ENCODE measurements at places on chromosomes 16 and 17.

DNA sequence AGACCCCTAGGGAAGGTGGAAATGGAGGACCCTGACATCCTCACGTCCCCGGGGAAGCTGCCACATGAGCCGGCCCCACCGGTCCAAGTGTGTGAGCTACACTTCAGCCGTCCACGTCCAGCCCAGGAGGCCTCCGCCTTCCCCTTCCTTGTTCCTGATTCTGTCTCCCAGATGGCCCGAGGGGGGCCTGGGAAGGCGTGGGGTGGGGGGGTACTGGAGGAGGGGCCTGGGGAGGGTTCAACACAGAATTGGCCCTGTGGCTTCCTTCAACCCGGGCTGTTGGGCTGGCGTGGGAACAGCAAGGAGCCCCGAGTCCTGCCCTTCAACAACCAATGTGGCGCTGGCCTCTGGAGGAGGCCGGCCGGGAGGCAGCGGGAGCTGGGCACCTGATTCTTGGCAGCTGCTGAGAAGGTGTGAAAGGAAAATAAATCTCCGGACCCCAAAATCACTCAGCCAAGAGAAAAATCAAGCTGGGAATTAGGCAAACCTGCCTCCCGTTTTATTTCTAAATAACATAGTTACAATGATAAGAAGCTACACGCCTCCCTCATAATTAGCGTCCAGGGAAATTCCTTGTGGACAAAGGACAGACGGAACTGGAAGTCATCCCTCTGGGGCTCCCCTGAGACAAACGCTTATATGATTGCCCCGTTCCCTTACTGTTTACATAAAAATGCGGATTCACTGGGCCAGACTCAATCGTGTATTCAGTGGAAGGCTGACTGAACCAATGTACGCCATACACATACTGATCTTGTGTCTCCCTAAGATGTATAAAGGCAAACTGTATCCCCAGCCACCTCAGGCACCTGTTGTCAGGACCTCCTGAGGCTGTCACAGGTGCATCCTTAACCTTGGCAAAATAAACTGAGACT is 1.8 kb upstream of the APRT start:
- DNase-seq: no peak

DNA sequence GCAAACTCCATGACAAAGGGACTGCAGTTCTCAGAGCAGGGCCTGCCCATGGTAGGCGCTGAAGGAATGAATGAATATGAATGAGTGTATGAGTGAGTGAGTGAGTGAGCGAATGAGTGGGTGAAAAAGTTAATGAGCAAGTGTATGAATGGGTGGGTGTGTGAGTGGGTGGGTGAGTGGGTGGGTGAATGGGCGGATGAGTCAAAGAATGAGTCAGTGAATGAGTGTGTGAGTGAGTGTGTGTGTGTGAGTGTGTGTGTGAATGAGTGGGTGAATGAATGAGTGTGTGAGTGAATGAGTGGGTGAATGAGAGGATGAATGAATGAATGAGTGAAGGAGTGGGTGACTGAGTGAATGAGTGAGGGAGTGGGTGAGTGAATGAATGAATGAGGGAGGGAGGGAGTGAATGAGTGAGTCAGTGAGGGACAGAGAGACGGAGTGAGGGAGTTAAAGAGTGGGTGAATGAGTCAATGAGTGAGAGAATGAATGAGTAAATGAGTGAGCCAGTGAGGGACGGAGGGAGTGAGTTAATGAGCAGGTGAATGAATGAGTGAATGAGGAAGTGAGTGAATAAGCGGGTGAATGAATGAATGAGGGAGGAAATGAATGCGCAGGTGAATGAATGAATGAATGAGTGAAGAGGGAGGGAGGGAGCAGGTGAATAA is 11.1 kb upstream of the CHMP6 start:
- DNase-seq: peak; percentile 19

DNA sequence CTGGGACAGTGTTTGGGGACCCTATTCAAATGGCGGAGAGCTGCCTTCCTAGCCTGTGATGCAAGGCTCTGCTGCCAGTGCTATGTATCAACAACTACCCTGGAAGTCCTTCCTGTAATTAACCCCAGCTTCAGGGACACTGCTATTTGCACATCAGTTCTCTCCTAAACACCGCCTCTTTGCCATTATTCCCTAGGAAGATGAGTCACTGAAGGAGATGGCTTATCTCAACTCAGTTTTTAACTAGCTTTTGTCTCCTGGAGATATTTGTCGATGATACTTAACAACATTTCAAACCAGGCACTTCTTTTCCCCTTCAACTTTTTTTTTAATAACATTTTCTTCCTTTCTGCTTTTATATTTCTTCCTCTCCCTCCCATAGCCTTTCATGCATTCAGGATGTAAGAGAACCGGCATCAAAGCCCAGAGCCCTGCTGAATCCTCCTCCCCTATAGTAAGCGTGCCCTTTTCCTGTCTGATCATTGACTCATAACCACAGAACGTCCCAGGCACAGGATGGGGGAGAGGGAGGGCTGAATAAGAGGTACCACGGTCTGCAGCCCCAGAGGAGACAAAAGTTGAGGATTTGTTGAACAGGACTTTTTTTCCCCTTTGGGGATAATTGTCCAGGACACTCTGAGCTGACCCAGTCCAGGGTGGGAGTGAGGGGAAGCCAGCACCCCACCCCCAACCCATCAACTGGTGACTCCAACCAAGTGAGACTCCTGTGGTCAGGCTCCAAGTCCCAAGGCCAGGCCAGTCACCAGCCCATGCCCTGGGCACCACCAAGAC is 387.8 kb upstream of the SALL1 start:
- peak; percentile 92 for DNase-seq

GRCh38 chr16:52384378-52384777 is 162.6 kb downstream of the TOX3 start:
- no peak for DNase-seq

DNA sequence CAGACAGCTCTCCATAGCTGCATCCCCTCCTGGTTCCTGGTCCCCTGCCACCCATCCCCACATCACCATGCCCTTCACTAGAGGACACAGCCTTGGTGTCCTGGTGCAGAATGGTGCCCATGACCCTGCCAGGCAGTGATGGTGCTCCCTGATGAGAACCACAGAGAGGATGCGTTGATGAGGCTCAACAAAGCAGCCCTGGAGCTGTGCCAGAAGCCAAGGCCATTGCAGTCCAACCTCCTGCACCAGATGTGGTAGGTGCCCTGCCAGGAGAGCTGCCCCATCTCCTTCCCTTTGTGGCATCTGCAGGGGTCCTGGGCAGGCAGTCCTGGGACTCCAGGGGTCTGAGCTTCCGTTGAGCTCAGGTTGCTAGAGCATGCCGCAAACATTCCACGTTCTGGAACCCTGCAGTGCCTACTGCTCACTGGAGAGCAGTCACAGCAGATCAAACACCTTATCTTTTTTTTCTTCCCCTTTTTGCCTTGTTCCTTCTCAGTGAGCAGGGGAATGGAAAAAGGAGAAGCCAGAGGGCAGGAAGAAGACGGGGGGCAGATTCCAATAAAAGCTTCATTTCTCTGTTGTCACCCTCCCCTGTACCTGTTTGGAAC is 5.3 kb upstream of the EPN3 start:
- no peak for DNase-seq

- DNase-seq: no peak
Measured at GRCh38 chr17:29582772-29583171, 6.7 kb downstream of the GIT1 start.

- DNase-seq: no peak
Measured at GRCh38 chr17:7502171-7502847, 18.1 kb downstream of the POLR2A start.

GRCh38 chr16:8869212-8869987 is 594 bp upstream of the CARHSP1 start:
- no peak for DNase-seq

- DNase-seq: peak; percentile 92
Measured at GRCh38 chr17:44607836-44608690, 48.2 kb upstream of the MEIOC start.

DNA sequence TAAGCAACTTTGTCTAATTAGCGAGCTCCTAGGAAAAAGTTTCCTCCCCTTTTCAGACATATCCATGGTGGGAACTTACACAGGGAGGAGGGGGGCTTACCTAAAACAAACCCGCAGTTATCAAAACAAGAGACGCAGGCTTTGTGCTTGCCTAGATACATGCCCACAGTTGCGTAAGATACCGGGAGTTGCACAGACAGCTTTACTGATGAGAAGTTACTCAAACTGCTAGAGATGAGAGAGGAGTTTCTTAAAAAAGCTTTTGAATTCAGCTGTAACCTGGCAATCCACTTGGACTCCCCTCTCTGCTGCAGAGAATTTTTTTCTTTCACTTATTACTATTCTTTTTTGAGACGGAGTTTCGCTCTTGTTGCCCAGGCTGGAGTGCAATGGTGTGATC is 6.8 kb upstream of the ZP2 start:
- DNase-seq: no peak
